ENCODE measurements at places on chromosomes 5 and 9. TPM values are rescaled to one million over a fixed set of nuclear protein-coding genes. Genes with fewer than 3 reads are reported as not detected.

MARCHF3 gene
- 5.0 TPM for total RNA-seq

GSN gene
- 629 TPM for total RNA-seq

CNTLN gene
- total RNA-seq = 8.4 TPM

SH3PXD2B gene
- 14.5 TPM for total RNA-seq

PKD2L2 gene
- not detected for total RNA-seq

LRRC19 gene
- not detected for total RNA-seq

HTR4 gene
- total RNA-seq = not detected

GARIN3 gene
- total RNA-seq = not detected

GABRB2 gene
- total RNA-seq = not detected

SPINK7 gene
- total RNA-seq = not detected

PTGES gene
- total RNA-seq = 48.9 TPM

GRIN3A gene
- not detected for total RNA-seq

IFNB1 gene
- not detected for total RNA-seq

WNK2 gene
- total RNA-seq = under 0.01 TPM

CDKN2B gene
- total RNA-seq = 10.4 TPM

ARSB gene
- 8.2 TPM for total RNA-seq

IRX1 gene
- total RNA-seq = 0.09 TPM

LRRC26 gene
- not detected for total RNA-seq

RLN2 gene
- total RNA-seq = not detected

CCDC192 gene
- not detected for total RNA-seq

PRRX2 gene
- total RNA-seq = 21.5 TPM

TPM2 gene
- total RNA-seq = 1,339 TPM

PCDHB10 gene
- 1.4 TPM for total RNA-seq

Data from bronchial smooth muscle cell (primary cell).